ENCODE measurements at places on chromosomes 1 and 21.

- no peak for DNase-seq
Observed at GRCh38 chr1:110166861-110167260, 16.6 kb downstream of the SLC6A17 start.

DNA sequence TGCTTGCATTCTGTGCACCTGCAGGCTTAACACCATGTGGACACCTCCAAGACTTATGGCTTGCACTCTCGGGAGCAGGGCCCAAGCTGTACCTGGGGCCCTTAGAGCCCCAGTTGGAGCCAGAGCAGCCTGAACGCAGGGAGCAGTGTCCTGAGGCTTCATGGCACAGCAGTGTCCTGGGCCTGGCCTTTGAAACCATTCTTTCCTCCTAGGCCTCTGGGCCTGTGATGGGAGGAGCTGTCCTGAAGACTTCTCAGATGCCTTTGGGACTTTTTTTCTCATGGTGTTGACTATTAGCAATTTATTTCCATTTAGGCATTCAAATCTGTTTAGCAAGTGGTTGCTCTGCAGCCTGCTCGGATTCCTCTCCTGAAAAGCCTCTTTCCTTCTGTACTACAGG, 11.0 kb downstream of the RPTN start:
- no peak for DNase-seq

- DNase-seq: no peak
Observed at GRCh38 chr1:113401067-113401466, 10.8 kb downstream of the MAGI3 start.

GRCh38 chr21:24561291-24561690, 1046.0 kb downstream of the MRPL39 start:
- no peak for DNase-seq

- DNase-seq: no peak
Observed at GRCh38 chr1:228142155-228142691, 2.1 kb downstream of the GUK1 start.

DNA sequence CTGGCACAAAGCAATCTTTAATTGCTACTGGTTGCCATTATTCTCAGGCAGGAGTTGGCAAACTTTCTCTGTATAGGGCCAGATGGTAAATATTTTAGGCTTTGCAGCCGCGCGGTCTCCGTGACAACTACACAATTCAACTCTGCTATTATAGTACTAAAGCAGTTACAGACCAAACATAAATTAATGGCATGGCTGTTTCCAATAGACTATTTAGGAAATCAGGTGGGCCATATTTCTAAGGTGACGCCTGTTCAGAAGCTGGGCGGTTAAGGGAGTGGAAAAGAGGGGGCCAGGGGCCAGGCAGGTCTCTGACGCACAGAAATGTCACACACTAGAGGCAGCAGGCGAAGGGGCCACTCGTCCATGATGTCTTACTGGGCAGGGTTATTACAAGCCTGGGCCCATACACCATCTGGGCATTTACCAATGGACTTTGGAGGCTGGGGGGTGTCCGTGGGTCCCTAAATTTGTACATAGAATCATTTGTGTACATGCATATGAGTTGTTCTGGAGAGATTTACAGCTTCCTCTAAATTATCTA, 80.1 kb downstream of the STUM start:
- DNase-seq: no peak

DNA sequence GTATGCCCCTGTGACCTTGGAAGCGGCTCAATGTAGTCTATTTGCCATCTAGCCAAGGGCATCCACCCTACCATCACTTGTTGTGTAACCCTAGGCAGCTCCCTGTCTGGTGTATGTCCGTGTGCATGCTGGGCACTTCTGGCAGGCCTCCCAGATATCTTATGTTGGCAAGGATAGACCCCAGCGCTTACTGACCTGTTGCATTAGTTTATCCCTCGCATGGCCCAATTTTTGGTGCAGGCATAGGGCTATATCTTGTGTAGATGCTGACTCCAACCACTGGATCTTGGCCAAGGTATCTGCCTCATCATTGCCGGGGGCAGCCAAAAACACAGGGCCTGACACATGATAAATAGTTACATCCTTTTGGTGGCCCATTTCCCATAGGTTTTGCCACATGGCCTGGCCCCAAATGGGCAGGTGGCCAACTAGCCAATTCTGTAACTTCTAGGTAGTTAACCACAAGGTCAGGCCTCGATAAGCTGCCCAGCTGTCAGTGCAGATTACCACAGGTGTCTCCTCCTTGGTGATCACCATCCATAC, 14.0 kb upstream of the TBX19 start:
- no peak for DNase-seq

- DNase-seq: no peak
Observed at GRCh38 chr1:54003249-54003646, 14.7 kb downstream of the LDLRAD1 start.

DNA sequence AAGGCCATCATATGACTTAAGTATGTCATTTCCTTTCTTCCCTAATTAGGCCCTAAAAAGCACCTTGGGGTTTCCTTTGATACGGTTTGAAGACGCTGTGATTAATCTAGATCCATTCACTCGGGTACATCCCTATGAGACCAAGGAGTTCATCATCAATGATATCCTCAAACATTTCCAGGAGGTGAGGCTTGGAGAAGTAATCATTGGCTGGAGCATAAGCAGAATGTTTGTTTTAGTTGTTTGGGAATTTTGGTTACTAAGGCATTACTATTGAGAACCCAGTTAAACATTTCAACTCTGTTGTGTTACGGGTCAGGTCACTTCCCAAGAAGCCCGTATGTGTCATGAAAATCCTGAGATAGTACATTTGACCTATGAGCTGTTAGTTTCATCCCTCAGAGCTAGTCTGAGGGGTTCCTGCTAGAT, 185.2 kb downstream of the VPS13D start:
- no peak for DNase-seq

- no peak for DNase-seq
Observed at GRCh38 chr1:153961421-153961820, 1.9 kb downstream of the SLC39A1 start.

- no peak for DNase-seq
Observed at GRCh38 chr1:81414488-81415015, 386.2 kb upstream of the ADGRL2 start.

DNA sequence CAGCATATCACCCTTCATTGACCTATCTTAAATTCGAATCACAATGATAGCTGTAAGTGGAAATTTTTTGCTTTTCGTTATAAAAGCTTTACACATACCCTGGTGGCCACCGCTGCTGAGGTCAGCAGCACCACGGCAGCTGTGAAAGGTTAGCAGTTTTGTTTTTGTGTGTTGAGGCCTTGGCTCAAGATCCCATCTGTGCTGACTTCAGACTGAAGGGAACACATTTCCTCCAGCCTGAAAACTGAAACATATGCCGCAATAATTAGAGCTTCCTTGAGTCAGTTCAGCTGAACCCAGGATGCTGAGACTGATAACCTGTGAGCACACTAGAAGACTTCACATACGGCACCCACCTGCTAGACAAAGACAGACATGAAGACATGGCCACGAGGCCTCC, 103.0 kb downstream of the SMYD3 start:
- DNase-seq: no peak

DNA sequence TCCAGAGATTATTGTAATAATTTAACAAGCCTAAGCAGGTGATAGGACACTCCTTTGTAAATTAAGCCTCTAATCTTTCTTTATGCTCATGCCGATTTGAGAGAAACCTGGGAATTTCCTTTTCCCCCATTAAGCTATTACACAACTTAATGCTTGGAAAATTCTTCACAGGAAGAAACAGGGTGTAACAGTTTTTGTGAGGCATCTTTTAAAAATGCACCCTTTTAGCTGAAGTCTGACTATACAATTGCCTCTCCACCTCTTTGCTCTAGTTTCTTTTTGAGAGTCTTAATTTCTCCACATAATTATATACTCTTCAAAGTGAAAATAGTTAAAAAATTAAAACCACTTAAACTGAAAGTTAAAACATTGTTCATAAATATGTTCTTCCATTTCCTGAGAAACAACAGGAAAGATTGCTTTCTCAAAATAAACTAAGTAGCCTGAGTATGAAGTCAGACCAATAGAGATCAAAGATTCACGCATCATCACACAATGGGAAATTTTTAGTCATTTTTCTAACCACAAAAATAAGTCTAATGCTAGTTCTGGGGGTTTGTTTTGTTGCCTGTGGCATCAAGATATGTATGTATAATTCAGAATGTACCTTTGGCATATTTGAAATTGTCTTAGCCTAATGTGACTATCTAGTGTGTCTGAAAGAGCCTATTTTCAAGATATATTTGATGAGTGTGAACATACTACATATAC, 34.7 kb downstream of the LRRC8D start:
- DNase-seq: no peak

GRCh38 chr1:182301026-182301436, 90.6 kb downstream of the GLUL start:
- DNase-seq: no peak
